ENCODE measurements at places on chromosomes 5 and 9.

- no peak for DNase-seq
- no peak overlapping the region for H3K4me3 ChIP-seq
- no peaks in the 10 kb centered on the region for H3K27me3 ChIP-seq
- H3K4me1 ChIP-seq, result no peaks in the 10 kb centered on the region
Observed at GRCh38 chr9:2634818-2635217, 13.2 kb downstream of the VLDLR start.

DNA sequence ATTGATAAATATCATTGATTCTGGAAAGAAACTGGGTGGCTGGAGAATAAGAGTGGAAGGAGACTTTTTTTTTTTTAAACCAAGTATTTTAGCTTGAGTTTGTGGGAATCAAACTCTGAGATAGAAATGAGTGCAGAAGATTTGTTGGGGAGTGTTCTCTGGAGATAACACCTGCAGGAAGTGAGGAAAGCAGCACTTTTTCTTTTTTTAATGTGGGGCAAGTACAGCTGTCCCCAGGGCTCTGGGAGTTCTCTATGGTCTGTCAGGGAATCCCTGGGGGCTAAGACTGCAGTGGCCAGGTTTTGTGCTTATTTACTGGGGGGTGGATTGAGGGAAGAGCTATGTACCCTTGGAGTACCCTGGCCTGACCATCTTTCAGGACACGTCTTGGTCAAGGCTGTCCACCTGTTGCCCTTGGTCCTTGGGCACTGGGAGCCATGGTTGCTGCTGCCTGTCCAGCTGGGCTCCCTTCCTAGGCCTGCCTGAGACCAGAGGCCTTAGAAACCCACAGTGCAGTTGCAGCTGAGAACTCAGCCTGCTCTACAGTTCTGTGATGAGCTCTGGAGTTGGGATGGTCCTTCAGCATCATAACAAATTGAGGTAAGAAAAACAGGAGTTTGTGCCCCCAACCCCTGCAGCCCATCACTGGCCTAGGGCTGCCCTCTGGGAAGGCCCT is 85.8 kb downstream of the PHAX start:
- no peaks in the 10 kb centered on the region for H3K27me3 ChIP-seq
- no peak for DNase-seq
- no peak overlapping the region for H3K27ac ChIP-seq
- H3K4me3 ChIP-seq, result no peak overlapping the region

DNA sequence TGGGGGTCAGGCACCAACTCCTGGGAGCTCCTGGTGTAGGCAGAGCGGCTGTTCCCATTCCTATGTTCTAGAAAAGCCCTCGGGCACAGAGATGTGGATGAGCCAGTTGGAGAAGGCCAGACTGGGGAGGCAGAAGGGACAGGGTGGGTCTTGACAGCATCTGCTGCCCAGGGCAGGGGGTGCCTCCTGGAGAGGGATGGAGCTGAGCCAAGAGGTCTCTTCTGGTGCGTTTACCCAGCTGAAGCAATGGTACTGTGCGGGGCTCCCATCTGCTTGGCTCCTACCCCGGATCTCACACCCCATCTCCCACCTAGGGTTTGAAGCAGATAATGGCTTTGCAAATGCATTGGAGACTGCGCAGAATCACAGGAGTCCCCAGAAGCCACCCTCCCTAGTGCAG is 41.3 kb downstream of the SHB start:
- no peak overlapping the region for H3K4me3 ChIP-seq
- DNase-seq, result no peak
- H3K27ac ChIP-seq, result peak overlapping the region; percentile 99
- no peaks in the 10 kb centered on the region for H3K27me3 ChIP-seq

DNA sequence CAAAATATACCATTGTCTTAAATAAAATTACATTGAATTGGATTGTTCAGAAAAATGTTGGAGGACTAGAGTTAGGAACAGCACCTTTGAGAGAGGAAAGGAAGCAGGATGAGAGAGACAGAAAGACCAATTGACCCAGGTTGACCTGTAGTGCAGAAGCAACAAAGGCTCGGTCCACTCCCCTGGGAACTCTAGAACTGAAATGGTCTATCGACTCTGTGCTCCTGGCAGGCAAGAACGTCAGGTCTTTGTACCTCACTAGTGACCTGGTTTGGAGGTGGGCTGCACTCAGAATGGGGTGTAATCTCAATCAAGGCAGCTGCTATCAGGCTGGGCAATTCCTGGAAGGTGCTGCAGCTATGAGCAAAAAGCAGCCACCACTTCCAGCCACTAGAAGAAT is 110.8 kb downstream of the FAM174A start:
- H3K27ac ChIP-seq, result no peak overlapping the region
- no peak for DNase-seq
- no peak overlapping the region for H3K4me3 ChIP-seq
- H3K27me3 ChIP-seq, result no peaks in the 10 kb centered on the region
- H3K36me3 ChIP-seq, result no peaks in the 10 kb centered on the region

DNA sequence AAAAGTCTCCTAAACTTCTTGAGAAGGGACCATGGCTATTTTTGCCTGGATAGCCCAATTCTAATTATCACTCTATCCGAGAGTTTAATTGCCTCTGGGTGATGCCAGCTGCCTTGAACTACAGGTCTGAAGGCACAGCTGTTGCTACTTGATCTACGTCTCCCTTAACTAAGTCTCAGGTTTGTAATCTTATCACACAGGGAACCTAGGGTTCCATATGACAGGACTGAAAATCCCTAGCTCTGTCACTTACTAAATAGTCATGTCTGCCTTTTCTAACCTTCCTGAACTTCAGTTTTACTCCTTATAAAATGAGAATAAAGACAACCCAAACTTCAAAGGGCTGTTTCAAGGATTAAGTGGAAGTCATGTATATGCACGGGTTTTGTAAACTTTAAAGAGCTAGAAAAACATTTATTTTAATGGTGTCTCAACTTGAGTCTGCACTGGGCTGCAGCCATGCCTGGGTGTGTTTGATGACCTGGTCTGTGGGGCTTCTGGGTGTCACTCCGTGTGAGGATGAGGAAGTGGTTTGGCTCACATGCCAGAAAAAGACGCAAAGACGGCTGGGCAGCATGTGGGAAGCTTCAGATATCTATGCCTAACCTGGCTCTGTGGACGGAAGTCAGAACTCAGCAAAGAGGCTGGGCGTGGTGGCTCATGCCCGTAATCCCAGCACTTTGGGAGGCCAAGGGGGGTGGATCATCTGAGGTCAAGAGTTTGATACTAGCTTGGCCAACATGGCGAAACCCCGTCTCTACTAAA is 129.3 kb upstream of the SLC44A1 start:
- no peaks in the 10 kb centered on the region for H3K27me3 ChIP-seq
- peak; percentile 40 for DNase-seq
- H3K36me3 ChIP-seq, result no peaks in the 10 kb centered on the region

- no peak overlapping the region for H3K27ac ChIP-seq
- no peaks in the 10 kb centered on the region for H3K4me1 ChIP-seq
- H3K36me3 ChIP-seq, result peaks cover 3% of the 10 kb centered on the region
- no peak overlapping the region for H3K4me3 ChIP-seq
- no peak for DNase-seq
Observed at GRCh38 chr5:115514220-115514619, 30.4 kb downstream of the FEM1C start.

DNA sequence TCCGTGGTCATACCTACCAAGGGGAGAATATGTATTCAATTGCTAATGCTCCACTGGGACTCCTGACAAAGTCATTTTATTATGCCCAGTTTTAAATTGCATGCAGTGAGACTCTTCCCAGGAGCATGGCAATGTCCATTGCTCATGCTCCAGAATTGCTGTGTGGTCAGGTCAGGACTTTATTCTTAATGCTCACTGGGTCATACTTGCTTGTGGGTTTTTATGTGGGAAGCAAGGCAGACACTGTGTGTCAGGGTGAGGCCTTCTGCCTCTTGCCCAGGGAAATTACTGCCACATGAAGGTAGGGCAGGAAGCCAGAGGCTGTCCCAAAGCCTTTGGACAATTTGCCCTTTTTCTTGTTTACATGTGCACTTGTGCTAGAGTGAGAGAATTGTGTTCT is 164.6 kb upstream of the MEF2C start:
- no peak overlapping the region for H3K27ac ChIP-seq
- no peak overlapping the region for H3K4me3 ChIP-seq
- H3K4me1 ChIP-seq, result no peaks in the 10 kb centered on the region
- DNase-seq, result peak; percentile 67
- H3K27me3 ChIP-seq, result no peaks in the 10 kb centered on the region

- H3K27ac ChIP-seq, result peak overlapping the region; percentile 87
- H3K4me3 ChIP-seq, result no peak overlapping the region
- H3K27me3 ChIP-seq, result no peaks in the 10 kb centered on the region
- H3K36me3 ChIP-seq, result no peaks in the 10 kb centered on the region
Observed at GRCh38 chr9:80062567-80062966, 490.8 kb downstream of the TLE4 start.

DNA sequence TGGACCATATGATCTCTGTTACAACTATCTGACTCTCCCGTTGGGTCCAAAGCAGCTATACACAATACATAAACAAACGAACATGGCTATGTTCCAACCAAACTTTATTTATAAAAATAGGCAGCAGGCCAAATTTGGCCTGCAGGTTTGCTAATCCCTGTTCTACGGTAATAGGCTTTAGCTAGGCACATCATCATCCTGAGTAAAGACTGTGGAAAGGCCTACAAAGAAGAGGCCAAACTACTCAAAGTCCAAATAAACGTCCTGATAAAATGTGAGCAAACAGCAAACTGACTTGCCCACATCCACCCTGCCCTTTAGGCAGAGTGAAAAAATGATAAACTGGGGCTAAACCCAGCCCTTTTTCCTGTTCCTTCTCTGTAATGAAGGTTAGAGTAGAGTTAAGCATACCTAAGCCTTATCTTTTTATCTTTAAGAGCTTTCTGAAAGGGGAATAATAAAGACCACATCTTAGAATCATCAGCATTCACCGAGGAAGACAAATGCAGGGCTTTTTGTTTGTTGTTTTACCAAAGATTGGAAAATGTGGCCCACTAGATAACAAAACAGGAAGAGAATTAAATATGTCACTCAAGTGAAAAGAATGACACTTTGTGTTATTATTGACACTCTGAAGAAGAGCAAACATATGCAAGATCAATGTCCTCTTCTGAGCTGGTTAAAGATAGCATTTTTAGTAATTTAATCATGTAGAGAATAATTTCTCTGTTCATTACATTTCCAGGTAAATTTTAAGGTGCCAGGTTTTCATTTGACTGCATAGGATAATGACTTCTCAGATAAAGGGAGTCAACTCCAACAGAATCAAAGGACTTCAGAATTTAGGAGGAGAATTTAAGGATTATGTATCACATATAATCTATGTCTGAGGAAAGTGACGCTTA is 160.0 kb upstream of the GNA14 start:
- H3K27ac ChIP-seq, result no peak overlapping the region
- H3K4me1 ChIP-seq, result peaks cover 11% of the 10 kb centered on the region
- no peaks in the 10 kb centered on the region for H3K27me3 ChIP-seq
- peaks cover 2% of the 10 kb centered on the region for H3K36me3 ChIP-seq
- no peak overlapping the region for H3K4me3 ChIP-seq
- DNase-seq, result no peak
